Stimulated activated CD8-positive, alpha-beta memory T cell treated with anti-CD3 and anti-CD28 coated beads, Interleukin-7, amount 100 ng/mL, for 48 hours (primary cell): ENCODE measurements at places on chromosomes 3 and 15.

GRCh38 chr3:195015021-195015420 lies 255.9 kb downstream of the XXYLT1 start:
- DNase-seq = no peak

- no peak for DNase-seq
These were observed 13.4 kb upstream of the SCN10A start for GRCh38 chr3:38829404-38829803.

DNA sequence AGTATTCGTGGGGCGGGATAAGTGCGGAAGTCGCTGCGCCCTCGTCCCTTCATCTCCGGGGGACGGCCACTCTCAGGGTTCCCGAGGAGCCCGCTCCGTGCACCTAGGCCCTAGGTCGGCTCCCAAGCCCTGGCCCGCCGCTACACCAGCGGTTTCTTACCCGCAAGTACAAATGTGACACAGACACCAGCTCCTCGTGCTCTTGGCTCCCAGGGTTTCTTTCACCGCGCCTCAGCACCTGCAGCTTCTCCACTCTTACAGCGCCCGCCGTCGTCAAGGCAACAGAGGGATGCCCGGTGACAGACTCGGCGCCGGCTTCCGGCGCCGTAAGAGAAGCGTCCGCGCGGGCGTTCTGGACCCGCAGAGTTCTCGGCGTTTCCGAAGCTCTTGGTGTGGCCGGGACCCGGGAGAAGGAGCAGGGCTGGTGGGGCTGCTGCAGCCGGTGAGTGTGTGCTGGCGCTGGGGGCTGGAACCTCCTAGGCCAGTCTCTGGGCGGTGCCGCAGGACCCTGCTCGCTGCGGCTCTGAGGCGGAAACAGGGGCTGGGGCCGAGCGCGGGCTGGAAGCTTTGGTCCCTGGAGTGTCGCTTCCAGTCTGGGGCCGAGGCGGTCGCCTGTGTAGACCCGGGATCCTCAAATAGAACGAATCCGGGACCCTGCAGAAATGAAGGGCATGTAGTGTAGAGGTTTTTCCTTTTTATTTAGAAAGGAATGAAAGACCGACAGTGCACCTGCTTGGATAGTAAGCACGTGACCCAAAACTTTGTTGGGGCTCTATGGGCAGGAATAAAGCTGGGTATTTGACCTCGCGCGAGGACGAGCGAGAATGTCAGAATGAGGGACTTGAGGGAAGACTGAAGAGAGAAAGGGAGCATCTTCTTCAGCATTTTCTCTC lies 155.4 kb upstream of the GOLGA6L4 start:
- peak; percentile 50 for DNase-seq

GRCh38 chr3:34301313-34301712 lies 502.9 kb downstream of the PDCD6IP start:
- no peak for DNase-seq
